Right atrium auricular region (tissue), 2 donors: ENCODE measurements at places on chromosomes 5 and 9.

GRCh38 chr5:139523635-139524445, 37.3 kb upstream of the UBE2D2 start:
- DNase-seq: no peak

GRCh38 chr5:144659634-144660227, 489.1 kb downstream of the KCTD16 start:
- no peak for DNase-seq

DNA sequence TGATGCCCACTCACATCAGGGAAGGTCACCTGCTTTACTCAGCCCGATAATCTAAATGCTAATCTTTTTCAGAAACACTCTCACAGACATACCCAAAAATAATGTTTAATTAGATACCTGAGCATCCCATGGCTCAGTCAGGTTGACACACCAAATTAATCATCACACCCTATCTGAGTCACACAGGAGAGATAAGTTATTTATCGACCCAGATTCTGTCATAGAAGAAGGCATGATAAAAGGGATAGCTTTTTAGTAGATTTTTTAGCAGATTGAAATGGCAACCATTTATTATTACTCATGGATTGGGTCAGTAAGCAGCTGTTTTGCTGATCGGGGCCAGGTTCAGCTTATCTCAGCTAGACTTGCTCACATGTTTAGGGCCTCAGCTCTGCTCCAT, 97.8 kb upstream of the TYRP1 start:
- no peak for DNase-seq

GRCh38 chr5:91155274-91155673, 227.8 kb downstream of the ARRDC3 start:
- no peak for DNase-seq

GRCh38 chr9:108776920-108777639, 78.7 kb downstream of the ACTL7B start:
- no peak for DNase-seq

DNA sequence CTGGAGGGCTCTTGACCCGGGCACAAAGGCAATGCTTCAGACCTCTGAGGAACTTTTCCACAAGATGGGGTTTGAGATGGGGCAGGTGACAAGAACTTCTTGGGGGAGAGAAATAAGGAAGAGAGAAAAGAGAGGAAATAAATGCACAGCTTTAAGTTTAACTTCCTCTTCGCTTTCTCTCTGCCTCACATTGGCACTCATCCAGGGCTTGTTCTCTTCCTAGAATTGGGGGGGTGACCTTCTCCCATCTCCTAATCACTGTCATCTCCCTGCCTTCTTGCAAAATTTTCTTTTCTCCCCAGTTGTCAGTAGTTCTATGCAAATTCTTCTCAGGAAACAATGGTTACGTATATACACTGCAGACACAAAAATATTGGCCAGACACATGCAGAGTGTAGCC, 19.1 kb upstream of the ADCY2 start:
- no peak for DNase-seq

DNA sequence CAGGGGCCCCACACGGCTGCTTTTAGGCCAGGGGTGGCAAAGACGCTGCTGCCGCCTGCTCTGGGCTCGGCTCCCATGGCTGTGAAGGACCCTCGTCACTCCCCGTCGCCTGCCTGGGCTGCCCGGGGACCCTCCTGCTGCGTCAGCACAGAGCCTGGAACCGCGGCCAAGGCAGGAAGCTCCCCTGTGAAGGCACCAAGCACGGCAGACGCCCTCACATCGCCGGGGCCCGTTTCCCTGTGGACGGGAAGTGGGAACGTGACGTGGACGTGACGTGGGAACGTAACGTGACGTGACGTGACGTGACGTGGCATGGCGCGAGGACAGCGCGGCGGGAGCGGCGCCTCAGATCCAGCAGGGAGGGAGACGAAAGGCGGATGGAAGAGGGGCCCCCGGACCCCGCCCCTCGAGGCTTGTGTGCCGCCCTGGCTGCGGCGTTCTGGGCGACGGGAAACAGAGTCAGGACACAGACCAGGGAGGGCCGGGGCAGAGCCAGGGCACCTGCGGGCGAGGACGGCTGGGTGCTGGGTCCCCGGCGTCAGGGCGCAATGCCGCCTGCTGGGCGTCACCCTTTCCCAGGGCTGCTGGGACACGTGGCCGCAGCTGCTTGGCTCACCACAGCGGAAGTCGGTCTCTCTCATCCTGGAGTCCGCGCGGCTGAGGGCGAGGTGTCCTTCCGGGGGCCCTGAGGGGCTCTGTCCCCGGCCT, 53.1 kb downstream of the MRPL36 start:
- no peak for DNase-seq

DNA sequence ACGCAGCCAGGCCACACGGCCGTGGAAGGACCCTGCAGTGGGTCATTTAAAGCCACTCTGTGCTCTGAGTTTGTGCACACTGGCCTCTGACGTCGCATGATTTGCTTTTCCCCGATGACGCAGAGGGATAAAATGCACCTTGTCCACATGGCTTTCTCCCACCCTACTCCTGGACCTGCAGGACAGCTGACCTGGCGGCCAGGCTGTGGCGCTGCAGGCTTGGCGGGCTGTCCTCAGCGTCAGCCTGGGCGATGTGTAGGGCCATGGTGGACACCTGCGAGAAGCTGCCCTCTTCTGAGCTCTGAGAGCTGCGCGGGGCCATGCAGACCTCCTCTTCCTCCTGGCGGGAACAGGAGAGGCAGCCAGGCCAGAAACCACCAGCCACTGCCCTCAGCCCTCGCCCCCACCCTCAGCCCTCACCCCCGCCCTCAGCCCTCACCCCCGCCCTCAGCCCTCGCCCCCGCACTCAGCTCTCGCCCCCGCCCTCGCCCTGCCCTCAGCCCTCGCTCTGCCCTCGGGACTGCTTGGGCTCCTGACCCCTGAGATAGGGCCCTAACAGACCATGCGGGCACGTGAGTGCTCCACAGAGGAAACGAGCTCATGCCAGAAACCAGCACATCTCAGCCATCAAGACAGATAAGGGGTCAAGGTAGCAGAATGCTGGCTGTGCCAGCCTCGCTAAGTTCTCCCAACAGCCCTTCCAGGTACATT, 20.0 kb upstream of the SCGB3A1 start:
- no peak for DNase-seq

- DNase-seq: peak; percentile 91
These were observed 86.7 kb downstream of the SLC1A3 start for GRCh38 chr5:36692791-36693763.

DNA sequence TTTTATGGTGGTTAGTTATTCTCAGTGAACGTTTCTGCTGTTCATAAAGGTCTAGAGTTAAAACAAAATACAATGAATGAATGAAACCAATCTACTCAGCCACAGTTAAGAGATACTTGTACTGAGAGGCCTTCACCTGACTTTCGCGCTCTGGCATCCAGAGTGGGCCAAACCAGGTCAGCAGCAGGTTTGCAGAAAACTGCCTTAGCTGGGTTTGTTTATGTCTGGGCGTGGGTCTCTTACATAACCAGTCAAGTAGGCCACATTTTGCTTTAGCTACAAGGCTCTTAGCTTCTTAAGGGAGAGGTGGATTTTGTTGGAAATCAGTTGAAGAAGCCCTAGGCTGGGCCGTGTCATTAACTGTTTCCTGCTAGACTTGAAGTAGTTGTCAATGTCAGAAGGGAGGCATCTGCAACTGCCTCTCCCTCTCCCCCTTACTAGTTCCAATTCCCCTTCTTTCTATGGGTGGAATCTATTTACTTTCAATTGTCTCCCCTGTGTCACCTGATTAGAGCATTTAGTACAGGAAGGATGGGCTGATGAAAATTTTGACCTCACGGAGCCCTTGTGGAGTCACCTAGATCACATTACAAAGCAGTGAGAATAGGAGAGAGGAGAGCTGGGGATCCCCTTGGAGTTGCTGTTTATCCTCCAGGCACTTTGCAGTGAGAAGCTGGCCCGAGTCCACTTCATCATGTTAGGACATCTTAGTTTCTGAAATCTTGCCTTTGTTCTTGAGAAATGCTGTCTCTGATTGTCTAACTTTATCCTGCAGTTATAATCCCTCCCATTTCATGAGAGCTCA, 200.5 kb downstream of the ARHGEF28 start:
- no peak for DNase-seq

- no peak for DNase-seq
These were observed 354.8 kb downstream of the NTRK2 start for GRCh38 chr9:85024374-85024773.

- DNase-seq: no peak
These were observed 203.2 kb downstream of the GAPVD1 start for GRCh38 chr9:125464591-125465385.

GRCh38 chr9:17611917-17612316, 33.1 kb downstream of the SH3GL2 start:
- DNase-seq: no peak

DNA sequence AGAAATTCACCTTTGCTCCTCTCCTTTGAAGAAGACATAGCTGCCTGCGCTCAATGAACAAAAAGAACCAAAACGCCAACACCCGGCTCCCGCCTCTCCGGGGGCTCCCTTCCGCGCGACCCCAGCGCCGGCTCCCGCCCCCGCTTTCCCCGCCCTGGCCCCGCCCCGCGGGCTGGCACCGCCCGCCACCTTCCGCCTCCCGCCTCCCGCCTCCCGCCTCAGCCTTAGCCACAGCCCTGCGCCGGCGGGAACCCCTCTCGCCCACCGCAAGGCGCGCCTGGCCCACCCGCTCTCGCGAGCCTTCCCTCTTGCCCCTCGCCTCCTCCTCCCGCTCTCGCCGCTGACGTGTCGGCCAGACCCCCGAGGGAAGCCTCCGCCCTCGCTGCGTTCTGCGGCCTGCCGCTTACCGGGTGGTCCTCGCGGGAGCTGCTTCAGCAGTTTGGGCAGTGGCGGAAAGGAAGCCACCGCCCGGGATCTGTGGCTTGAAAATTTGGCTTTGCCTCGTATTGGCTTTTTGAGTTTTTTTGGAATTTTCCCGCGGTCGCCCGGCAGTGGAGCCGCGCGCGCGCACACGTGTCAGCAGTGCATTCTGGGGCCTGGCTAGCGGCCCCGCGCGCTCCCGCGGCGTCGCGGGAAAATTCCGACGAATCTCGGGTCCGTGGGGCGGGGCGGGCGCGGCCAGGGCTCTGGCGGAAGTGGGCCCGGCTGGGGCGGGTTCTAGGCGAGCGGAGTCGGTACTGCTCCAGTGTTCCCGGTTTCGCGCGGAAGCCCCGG, at the start of gene FANCC:
FANCC (minus strand) TSS at position 591 of the 774 bp plus-strand sequence. CDS start 68,418 bp downstream, outside the sequence.
- DNase-seq: peak; percentile 85

- DNase-seq: no peak
These were observed 550 bp downstream of the IFNE start for GRCh38 chr9:21481470-21482056.

GRCh38 chr5:3343211-3343610, 252.4 kb upstream of the IRX1 start:
- DNase-seq: no peak

GRCh38 chr5:120476063-120476462, 12.0 kb downstream of the PRR16 start:
- DNase-seq: no peak

- DNase-seq: no peak
These were observed 34.8 kb upstream of the RAPGEF1 start for GRCh38 chr9:131774636-131775035.

GRCh38 chr5:73254642-73255041, 81.6 kb downstream of the TMEM174 start:
- no peak for DNase-seq

DNA sequence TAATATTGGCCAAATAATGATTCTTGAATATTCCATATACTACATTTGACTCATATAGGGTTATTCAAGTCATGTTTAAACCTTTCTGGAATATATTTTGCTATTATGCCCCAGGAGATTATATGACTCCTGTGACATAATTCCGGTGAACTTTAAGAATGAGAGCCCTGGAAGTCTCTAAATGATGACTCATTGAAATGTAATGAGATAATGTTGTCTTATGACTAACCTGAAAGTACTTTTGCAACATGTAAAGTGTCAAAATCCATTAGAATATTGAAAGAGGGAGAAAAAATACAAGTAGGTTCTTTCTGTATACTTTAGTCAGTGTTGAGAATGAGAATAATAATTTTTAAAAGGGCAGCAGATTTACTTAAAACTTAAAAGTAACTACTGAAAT, 830.4 kb downstream of the MAT2B start:
- DNase-seq: no peak

GRCh38 chr5:164191240-164191639, 685.8 kb downstream of the MAT2B start:
- DNase-seq: no peak

DNA sequence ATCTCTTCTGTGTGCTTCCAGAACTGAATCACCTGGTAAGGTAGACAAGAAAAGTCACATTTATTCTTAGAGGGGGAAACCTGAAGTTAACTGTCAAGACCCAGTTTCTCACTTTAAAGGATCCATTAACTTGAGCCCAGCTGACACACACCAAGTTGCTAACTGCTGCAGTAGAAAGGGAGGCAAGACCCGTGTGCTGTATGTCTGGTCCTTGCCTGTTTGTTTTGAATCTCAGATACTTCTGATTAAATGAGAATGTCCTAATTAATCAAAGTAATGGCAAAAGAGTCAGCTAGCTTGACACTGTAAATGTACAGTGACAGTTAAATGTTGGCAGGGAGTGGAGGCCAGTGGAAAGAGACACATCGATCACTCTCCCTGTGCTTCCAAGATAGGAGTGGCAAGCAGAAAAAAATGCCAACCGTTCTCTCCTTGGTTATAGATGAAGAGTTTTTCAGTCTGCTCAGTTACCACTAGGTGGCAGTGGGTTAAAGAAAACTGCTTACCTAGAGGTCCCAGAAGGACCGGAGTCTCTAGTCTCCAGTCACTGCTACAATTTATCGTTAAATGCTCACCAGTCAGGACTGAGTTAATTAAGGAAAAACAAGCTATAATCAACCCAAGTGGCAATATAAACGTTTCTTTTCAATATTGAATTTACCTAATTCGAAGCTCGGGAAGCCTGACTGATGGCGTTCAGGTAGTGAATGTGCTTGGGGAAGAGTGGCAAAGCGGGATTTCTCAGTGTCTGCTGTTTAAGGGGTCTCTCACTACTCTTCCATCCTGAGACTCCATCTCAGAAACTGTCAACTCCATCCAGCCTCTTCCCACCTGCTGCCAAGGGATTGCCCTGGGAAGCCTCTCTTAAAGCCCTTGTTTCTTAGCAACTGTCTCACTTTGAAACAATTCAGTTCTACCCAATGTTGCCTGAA, 18.4 kb downstream of the LSM11 start:
- no peak for DNase-seq

DNA sequence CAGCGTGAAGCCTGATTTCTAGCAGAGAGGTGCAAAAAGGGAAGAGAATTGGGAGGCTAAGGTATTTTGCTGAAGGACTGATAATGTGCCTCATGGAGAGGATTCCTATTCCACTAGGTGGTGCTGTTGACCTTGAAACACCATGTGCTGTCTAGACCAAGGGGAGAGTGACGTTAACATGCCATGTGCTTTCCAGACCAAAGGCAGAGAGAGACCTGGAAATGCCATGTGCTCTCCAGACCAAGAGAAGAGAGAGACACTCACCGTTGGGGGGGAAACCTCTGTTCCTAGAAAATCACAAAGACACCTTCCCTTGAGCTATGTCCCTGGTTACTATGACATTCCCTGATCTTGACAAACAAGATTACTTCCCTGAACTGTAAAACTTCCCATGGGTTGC, 286.0 kb upstream of the TUSC1 start:
- DNase-seq: no peak

- DNase-seq: no peak
These were observed 212.0 kb downstream of the SREK1 start for GRCh38 chr5:66356011-66356565.

GRCh38 chr9:132401824-132402223, 4.8 kb downstream of the TTF1 start:
- no peak for DNase-seq

GRCh38 chr5:130068988-130069387, 164.7 kb downstream of the CHSY3 start:
- DNase-seq: no peak
